Cardiac fibroblast (primary cell): ENCODE measurements at places on chromosomes 3 and 15.

DNA sequence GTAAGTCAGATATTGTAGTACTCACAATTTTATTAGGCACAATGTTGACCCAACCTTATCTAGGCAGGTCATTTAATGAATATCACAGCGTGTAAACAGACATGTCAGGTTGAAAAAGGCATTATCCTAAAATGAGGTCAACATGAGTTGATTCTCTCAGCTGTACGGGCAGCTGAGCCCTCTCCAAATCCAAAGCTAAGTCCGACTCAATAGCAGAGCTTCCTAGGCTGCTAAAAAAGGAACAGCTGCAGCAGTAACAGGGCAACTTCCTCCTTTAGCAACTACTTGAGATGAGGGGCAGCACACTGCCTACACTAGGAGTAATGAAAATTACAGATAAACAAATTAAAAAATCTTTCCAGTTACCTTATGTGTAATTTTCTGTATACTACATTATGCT, 189.2 kb downstream of the CADM2 start:
- DNase-seq: no peak

DNA sequence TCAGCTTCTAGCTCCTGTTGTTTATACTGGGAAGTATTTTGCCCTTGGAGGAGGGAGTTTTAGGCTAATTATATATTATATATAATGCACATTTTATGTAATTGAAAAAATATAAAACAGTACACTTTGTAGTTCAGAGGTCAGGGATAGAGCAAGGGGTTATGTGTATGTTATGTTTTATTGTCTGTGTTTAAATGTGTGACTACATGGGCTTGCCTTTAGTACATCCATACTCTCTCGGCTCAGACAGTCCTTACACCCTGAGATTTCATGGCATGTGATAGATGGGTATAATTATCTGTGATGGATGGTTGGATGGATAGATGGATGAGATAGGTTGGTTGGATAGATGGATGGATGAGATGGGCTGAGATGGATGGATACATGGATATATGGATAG, 17.4 kb upstream of the ST3GAL6 start:
- DNase-seq: no peak

DNA sequence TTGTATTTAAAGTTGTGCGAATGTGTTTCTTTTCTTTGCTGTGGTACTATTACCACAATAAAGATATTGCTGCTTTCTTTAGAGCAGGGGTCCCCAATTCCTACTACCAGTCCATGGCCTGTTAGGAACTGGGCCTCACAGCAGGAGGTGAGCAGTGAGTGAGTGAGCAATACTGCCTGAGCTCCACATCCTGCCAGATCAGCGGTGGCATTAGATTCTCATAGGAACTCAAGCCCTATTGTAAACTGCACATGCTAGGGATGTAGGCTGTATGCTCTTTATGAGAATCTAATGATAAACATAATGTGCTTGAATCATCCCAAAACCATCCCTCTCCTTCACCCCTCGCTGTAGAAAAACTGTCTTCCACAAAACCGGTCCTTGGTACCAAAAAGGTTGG, 41.6 kb downstream of the DMXL2 start:
- DNase-seq: no peak

GRCh38 chr15:31435261-31435911, 108.8 kb downstream of the KLF13 start:
- peak; percentile 90 for DNase-seq

DNA sequence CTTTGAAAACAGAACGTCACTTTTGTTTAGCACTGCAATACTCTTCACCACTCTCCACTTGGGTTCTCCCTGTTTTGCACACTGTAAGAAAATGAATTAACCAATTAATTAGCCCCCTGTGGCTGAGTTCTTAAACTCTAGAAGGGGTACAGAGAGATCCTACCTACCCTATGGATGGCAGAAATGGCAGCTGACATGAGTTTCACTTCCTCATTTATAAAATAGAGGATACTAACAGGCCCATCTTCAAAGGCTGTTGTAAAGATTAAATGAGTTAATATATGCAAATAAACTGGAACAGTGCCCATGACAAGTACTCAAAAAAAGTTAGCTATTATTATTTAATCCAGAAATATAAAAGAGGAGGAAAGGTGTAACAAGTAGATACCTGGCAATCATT, 36.9 kb downstream of the SUCLG2 start:
- DNase-seq: no peak

DNA sequence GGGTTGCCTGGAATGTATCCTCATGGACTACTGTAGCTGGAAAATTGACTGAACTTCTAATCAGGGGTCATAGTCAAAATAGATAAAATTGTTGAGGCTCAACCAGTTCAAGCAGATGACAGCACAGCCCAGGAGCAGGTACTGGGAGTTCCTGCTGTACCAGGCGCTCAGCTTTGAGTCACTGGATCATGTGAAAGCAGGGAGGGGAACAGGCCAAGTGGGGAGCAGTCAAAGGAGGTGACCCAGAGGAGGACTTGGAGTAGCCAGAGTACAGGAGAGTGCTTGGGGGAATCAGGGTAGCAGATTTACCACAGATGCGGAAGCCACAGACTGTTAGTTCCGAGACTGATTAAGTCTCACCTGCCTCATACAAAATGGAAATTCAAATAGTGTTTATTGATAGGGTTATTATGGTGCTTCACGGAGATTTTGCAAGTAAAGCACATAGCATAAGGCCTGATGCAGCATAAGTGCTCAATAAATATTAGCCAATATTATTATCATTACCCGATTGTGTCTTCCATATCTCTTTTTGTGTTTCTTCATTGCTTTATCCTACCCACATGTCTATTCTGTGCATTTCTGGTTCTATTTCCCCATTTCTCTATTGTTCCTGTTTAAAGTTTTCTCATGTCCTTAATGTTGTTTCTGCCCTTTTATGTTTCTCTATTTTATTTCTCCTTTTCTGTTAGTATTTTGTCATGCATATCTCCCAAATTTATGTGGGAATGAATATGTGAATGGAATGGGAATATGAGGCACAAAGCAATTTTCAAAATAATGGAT, 369.2 kb upstream of the MCTP2 start:
- DNase-seq: no peak

DNA sequence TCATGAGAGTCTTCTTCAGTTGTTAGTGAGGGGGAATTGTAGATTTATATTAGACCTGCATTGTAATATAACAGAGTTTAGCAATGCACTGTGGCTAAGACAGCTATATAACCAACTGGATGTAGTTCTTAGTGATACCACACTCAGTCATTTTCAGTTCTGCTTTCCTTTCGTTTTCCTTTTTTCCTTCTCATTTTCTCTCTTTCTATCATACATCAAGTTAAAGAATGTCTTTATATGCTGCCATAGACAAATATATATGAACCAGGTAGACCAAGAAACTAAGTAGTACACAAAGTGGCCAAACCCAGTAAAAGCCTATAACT, 43.7 kb upstream of the CD47 start:
- DNase-seq: no peak

- peak; percentile 54 for DNase-seq
These were observed 95.3 kb downstream of the TMCO5A start for GRCh38 chr15:38029736-38030135.

DNA sequence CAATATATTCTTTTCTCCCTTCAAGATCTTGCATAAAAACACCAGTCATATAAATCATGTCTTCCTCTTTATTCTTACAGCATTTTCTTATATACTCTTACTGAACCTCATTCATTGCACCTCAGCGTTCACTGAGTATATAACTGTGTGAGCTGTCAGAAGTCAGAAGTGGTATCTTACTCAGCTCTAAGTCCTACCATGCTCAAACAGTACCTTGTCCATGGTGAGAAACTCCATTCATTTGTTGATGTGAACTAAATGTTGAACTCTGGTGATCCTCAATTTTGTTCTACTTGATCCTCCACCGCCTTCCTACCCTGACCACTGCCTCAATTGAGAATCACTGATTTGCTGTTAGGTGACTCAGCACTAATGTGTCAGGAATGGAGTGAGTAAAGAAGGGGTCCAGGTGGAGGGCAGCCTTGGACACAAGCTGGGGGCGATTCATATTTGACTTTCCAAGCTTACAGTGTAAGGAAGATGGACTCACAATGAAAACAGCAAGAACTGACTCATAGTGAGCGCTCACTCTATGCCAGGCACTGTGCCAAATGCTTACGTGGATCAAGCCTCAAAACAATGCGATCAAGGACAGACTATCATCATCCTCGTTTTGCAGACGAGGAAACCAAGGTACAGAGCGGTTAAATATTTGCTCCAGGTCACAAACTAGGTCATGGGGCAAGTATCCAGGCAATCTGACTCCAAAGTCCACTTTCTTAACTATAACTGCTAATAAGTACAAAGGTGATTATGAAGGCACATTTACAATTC, 13.5 kb upstream of the ZFYVE19 start:
- DNase-seq: peak; percentile 98

- DNase-seq: peak; percentile 74
These were observed 2.0 kb downstream of the ANKRD28 start for GRCh38 chr3:15795651-15796308.
